Left colon (tissue), 2 donors: ENCODE measurements at places on chromosomes 2 and 18.

- no peak for DNase-seq
Observed at GRCh38 chr2:39308778-39309177, 65.0 kb upstream of the CDKL4 start.

DNA sequence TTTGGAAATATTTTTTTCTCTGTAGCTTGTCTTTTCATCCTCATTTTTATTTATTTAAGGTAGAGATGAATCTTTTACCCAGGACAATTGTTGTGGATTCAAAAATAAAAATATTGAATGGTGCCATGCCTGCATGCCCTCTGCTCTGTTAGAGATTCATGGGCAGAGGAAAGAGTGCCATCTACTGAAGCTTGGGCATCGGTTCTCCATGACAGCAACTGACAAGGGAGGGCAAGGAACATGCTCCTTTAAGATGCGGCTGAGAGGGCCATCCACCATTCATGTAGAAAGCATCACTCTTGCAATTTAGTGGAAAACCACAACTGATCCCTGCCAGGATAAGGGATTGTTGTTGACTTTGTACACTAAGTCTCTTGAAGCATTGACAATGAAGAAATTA is 79.9 kb downstream of the PARD3B start:
- no peak for DNase-seq

- DNase-seq, result no peak
Observed at GRCh38 chr2:238716585-238716984, 131.3 kb upstream of the TWIST2 start.

GRCh38 chr2:216909541-216910210 is 49.8 kb upstream of the TNP1 start:
- no peak for DNase-seq

GRCh38 chr18:50797142-50797541 is 22.7 kb downstream of the MRO start:
- DNase-seq, result peak; percentile 9

DNA sequence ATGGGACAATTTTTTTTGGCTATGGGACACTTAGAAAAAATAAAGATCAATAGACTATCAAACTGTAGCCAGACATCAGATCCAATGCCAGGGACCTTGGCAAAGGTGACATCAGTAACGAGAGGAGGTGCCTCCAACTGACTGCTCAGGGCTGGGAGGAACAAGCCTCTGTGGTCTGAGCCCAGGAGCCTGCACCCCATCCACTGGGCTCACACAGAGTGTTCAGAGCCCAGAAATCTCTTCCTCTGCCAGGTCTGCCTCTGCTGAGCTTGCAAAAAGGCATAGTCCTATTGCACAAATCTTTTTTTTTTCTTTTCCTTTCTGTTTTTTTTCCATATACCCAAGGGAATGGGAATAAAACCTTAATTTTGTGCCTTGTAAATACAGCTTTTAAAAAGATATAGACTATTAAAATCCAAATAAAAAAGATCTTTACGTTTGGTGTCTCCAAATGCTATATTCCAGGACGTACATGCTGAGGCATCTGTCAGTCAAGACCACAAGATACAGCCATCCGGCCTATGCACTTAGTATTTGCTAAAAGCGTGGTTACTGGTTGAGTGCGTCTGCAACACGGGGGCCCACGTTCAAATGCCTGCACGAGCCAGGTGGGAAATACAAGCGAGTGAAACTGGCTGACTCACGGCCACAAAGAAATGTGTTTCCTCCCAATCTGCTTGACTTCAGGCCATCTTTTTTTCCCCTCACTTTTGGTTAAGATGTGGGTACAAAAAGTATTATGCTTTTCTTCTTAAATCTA is 7.8 kb upstream of the ARHGAP25 start:
- peak; percentile 50 for DNase-seq

- DNase-seq, result no peak
Observed at GRCh38 chr2:224576088-224576715, 9.0 kb downstream of the CUL3 start.

DNA sequence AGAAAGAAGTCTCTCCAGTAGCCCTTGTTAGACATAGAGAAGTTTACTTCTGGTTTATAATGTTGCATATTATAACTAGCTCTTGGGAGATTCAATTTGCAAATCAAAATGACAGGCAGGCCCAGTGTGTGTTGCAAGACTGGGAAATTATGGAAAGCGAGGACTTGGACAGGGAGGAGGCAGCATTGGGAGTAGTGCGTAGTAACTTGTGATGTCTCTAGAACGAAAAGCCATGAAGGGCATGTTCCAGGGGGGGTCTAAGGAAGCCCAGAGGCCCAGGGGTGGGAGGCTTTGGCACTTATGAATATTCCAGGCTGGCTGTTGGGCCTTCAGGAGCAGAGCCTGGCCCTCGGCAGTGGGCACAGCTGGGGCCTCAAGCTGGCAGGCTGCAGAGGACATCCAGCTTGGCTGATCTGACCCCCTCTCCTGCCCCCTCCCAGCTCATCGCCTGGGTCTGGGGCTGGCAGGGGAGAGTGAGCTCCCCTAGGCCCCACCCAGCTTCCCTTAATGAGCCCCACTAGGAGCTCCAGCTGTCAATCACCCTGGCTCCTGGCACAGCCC is 55.3 kb upstream of the TCF7L1 start:
- no peak for DNase-seq

GRCh38 chr2:206824993-206825392 is 59.6 kb downstream of the FASTKD2 start:
- no peak for DNase-seq

GRCh38 chr2:203327582-203327900 is 653 bp upstream of the ABI2 start:
- no peak for DNase-seq

GRCh38 chr2:29782549-29783458 is 138.6 kb downstream of the ALK start:
- no peak for DNase-seq

DNA sequence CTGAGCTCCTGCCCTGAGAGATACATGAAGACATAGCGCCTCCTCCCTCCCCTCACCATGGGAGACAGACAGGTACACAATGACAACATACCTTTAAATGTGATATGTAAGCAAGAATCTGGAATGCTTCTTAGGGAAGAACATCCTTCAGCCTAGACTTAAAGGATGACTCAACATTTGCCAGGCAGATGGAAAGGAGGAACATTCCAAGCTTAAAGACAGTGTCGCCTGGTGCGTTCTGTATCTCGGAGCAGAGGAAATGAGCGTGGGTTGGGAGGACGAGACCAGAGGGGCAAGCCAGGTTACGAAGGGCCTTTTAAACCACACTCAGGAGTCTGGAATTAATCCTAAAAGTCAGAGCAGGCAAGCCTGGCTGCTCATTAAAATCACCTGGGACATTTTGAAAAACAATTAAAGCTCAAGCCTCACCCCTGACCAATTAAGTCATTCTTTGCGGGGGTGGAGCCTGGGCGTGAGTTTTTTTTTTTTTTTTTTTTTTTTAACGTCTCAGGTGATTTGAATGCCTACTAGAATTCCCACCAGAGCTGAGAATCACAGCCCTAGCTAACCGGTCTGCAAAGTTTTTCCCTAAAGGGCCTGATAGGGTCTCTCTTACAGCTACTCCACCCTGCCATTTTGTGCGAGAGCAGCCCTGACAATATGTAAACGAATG is 131.2 kb upstream of the SEC11C start:
- no peak for DNase-seq

GRCh38 chr2:148658807-148659722 is 14.5 kb downstream of the EPC2 start:
- no peak for DNase-seq

- DNase-seq, result peak; percentile 87
Observed at GRCh38 chr18:3450012-3450798, at the start of gene TGIF1. TGIF1 (plus strand) TSS chr18:3450172; CDS start chr18:3450490, 318 bp downstream.

DNA sequence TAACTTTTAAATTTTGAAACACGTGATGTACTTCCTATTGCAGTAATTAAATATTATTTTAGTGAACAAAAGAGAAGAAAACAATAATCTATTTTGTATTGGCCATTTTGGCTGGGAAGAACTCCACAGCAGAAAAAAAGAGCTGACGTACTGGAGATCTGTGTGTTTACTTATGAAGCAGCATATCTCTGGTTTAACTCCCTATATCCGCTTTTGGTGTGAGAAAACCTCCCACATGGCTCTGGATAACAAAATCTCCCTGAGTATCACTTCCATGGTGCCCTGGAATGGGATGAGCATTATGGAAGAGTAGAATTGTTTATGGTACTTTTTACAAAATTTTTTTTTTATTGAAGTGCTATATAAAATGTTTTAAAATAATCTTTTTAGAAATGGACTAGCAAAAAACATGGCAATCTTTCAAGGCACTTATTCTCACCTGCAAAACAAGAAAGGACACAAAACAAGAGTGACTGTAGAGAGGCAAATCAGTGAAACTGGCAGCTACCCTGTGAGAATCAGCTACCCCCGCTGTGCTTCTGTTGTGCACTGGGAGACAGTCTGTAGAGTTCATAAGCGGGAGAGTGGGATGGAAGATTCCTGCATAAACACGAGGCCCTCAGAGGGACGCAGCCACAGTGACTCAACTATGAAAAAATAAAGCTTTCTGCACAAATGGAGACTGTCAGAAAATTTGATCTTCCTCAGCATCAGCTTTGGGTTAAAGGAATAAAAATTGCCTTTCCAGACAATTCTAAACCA is 762.2 kb upstream of the HS6ST1 start:
- DNase-seq, result no peak

GRCh38 chr2:43340066-43340465 is 113.7 kb upstream of the ZFP36L2 start:
- no peak for DNase-seq

DNA sequence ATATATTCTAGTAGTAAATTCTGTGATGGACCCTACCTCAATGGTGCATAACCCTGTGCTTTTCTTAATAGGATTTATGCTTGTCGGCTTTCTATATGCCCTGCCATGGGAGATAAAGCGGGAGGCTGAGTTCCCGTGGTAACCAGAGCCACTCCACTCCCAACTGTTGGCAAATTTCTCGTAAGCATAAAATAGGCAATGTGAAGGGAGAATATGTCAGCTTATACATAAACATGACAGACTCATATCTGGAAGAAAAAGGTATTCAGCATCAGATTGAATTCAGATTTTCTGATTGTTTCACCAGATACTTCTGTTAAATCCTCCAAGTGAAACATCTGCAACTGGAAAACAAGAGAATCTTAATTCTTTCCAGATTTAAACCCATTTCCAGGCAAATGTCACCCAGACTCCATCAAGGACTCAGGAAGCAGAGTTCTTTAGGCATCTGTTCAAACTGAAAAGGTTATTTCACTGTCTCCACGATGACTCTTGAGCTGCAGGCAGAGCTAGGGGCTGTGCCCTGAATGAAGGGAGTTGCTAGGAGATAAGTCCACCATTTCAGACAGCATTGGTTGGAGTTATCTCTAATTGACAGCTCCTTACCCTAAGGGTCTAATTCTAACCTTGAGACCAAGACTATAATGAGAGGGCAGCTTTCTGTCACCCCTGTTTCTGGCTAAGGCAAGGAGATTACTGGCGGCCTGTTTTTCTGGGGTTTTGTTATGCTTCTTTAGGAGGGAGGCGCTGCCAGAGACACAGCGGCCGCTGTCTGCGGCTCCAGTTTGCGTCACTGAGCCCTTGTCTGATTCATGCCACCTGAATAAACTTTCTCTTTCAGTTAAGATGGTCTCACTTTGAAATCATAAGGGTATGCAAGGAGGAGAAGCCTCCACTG is 381.3 kb downstream of the SOX11 start:
- DNase-seq, result no peak

GRCh38 chr2:196520605-196521004 is 118.9 kb upstream of the CCDC150 start:
- no peak for DNase-seq

GRCh38 chr2:36371928-36372391 is 16.4 kb downstream of the CRIM1 start:
- DNase-seq, result no peak

- DNase-seq, result no peak
Observed at GRCh38 chr2:215540658-215541057, 104.8 kb upstream of the FN1 start.

- no peak for DNase-seq
Observed at GRCh38 chr2:154195644-154196195, 324.0 kb downstream of the GALNT13 start.

- no peak for DNase-seq
Observed at GRCh38 chr2:185145316-185146121, 547.2 kb downstream of the ZNF804A start.

DNA sequence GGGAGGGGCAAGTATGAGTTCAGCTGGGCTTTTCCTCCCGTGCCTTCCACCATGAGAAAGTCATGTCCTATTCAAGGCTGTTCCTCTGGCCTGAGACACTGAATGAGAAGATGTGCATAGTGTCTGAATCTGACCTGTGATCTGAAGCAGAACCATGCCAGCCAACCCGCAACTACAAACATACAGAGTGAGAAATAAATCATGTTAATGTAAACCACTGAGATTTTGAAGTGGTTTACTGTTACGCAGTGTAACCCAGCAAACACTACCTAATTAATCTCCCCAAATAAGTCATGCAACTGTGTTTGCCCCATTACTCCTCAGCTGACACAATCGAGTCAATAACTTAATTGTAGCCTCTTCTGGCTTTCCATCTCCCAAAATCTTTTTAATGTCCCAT is 49.2 kb downstream of the METTL4 start:
- DNase-seq, result no peak
